ENCODE measurements at places on chromosomes 2 and 18.
A peak's percentile ranks its signal among the peaks of the same experiment; 100 is the strongest.

GRCh38 chr2:99857867-99858444, 284.4 kb downstream of the AFF3 start:
- no peak for DNase-seq

GRCh38 chr18:37948471-37948870, 382.9 kb upstream of the CELF4 start:
- no peak for DNase-seq

DNA sequence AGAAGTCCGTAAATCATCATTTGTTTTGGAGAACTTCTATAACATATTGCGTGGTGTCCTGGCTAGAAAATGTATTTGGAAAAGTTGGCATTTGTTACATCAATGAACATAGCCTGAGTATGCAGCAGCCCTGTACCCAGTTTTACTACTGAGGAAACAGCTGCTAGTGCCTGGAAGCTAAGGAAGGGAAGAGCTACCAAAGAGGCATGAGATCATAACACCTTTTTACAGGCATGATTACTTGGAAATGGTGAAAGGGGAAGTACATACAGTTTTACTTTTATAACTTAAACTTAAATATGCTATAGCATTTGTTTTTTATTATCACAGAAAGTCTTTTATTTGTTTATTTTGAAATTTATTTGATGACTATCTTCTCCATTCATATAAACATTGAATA, 128.4 kb upstream of the MC4R start:
- DNase-seq: peak; percentile 54

DNA sequence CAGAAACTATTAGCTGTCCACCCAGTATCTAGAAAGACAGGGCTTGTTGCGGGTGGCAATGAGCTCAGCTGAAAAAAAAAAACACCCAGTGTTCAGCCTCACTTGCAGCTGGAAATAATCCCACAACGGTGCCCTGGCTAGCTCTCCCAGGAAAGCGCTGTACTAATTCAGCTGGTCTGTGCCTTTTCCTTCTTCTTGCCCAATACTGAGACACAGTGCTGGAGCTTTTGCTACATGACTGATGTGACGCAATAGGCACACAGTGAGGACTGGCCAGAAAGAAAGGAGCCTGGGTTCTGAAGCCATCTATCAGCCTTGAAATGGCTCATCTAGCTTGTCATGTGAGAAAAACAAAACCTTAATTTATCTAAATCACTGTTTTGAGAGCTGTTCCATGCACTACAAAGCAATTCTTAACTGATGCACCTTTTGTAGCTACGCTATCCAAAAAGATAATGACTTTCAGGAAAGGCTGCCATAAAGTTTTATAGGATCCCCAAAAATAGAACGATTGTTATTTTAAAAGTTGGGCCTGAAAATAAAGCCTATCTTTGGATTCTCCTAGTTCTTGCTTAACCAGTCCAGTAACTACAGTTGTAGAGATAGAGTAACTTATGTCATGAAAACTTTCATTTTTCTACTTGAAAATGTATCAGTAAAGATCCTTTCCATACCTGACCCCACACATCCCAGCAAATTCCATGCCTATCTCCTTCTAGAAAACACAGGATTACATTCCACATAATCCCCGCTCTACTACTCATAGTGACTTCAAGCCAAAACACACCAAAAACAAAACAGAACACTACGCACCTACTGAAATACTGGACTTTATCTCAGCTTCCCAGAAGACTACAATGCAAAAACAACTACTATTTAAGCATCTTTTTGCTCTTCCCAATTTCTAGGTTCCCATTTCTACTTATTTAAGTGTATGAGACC, 15.9 kb downstream of the KIDINS220 start:
- no peak for DNase-seq

DNA sequence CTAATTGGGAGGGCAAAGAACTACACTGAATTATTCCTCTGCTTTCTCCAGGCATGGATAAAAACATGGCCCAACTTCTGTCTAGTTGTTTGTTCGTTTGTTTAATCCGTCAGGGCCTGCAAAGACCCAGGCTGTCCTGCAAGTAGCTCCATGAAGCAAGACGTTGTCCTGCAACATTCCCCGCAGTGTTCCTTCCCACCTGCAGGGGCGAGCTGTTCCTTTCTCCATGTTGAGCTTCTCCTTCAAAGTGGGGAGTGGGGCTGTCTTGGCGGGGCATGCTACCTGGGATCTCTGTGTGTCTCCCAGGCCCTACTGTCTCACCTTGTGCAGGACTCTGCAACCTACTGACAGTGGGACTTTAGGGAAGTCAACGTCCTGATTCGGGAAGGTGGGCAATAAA, 264.0 kb upstream of the SMIM21 start:
- DNase-seq: no peak

DNA sequence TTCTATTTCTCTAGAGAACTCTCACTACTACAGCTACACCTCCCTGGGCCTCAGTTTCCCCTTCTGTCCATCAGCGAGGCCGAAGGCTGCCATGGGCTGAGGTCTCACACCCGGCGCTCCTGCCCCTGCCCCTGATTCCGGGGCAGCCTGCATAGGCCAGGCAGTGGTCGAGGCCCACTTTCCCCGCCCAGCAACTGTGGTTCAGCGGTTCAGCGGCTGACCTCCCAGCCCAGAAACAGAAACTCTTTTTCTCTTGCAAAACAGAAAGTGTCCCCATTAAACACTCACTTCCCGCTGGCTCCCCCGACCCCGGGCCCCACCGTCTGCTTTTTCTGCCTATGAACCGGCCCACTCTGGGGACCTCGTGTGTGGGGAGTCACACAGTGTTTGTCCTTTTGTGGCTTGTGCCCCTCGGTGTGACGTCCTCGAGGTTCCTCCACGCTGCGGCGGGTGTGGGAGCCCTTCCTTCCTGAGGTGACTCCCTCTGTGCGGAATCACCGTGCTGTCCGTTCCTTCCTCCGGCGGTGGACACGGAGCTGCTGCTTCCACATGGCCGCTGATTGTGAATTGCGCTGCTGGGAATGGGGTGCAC, 16.0 kb downstream of the PDCD1 start:
- DNase-seq: no peak

GRCh38 chr2:24454294-24454693, 36.8 kb upstream of the NCOA1 start:
- no peak for DNase-seq

- DNase-seq: no peak
Observed at GRCh38 chr2:219285373-219285735, 6.2 kb downstream of the DNAJB2 start.

DNA sequence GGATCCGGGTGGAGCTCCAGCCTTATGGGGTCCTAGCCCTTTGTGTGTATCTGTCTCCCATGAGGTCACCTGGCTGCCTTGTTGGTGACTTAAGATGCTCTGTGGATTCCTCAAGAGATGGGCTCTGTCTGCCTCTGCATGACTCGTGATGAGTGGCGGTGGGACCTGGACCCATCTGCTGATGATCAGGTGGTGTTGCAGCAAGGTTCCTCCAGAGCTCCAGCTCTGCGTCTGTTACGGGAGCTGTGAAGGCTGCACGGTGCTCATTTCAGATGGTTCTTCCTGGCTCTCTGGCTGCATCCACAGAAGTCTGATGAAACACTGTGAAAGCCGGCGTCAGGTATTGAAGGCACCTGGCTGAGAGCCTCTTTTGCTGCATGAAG, 2.4 kb downstream of the AGAP1 start:
- DNase-seq: no peak
